ENCODE measurements at places on chromosomes 16 and 17.
A peak's percentile ranks its signal among the peaks of the same experiment; 100 is the strongest.

GRCh38 chr17:20116683-20117309 lies 107.6 kb downstream of the SPECC1 start:
- no peak for DNase-seq

- DNase-seq = no peak
Measured at GRCh38 chr17:80380555-80381002, 34.4 kb upstream of the ENDOV start.

- DNase-seq = no peak
Measured at GRCh38 chr16:6573577-6573976, 759.1 kb upstream of the RBFOX1 start.

DNA sequence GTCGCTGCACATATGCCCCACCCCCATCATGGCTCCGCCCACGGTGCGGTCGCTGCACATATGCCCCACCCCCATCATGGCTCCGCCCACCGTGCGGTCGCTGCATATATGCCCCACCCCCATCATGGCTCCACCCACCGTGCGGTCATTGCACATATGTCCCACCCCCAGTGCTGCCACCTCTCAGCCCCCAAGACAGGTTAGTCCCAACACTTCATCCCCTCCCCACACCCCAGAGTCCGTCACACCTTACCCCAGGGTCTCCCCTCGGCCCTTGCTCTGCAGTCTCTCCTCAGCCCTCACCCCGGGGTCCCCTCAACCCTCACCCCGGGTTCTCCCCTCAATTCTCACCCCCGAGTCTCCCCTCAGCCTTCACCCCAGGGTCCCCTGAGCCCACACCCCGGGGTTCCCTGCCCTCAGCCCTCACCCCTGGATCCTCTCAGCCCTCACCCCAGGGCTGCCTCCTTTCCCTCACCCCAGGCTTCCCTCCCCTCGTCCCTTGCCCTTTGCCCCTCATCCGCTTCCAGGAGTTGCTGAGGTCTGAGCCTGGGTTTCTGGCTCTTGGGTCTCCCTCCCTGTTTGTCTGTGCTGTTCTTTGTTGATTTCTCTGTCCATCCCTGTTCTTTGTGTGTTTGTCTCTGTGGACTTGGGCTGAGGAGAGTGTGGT lies 25.6 kb downstream of the TPSG1 start:
- DNase-seq = no peak

DNA sequence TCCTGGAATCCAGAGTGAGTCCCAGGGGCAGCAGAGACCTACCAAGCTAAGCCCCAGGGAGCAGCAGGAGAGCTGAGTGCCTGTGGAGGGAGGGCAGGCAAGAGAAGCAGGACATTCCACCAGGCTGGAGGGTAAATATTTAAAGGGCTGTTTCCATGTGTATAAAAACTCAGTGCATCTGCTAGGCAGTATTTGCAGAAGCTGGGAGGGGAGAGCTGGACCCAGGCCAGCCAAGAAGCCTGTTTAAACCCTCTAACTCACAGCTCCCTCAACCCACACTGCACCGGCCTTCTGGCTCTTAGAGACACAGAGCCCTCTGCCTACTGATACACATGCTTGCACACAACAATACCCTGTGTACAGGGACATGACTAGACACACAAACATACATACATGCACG lies 22.5 kb upstream of the TMEM132E start:
- no peak for DNase-seq

DNA sequence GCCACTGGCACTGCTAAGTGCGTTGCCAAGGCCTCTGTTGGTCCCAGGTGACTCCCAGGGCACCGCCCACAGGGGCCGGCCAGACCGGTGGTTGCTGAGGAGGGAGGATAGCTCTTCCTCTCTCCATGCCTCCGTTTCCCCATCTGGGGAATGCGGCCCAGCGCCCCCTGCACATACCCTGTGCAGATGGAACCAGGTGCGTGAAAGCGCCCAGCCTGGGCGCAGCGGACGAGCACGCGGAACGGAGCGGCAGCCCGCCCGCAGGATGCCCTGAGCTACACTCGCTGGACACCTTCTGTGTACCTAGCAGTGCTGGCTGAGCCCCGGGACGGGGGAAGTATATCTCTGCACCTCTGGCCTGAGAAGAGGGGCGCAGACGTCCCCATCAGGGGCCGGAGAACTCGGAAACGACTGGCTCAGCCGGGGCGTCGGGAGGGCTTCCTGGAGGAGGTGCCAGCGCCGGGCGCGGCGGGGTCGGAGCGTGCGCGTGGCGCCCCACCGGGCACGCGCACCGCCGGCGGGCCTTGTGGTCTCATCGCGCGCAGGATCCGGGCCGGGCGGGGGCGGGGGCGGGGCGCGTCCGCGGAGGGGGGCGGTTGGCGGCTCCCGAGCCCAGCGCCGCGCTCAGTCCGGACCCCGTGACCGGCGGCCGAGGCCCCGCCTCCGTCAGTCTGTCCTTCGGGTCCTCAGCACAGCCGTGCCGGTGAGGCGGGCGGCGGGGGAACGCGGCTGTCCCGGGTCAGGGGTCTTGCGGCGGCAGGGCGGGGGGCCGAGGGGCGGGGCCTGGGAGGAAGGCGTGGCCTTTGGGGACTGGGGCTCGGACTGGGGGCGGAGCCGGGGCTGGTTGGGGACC lies at the start of the genes CCDC78 and HAGHL:
TSS of gene CCDC78 (minus strand) at position 6 of the 853 bp plus-strand sequence. CDS start 76 bp downstream, outside the sequence.
TSS of gene HAGHL (plus strand) at position 669 of the 853 bp plus-strand sequence. CDS start 404 bp downstream, outside the sequence.
- DNase-seq = no peak

DNA sequence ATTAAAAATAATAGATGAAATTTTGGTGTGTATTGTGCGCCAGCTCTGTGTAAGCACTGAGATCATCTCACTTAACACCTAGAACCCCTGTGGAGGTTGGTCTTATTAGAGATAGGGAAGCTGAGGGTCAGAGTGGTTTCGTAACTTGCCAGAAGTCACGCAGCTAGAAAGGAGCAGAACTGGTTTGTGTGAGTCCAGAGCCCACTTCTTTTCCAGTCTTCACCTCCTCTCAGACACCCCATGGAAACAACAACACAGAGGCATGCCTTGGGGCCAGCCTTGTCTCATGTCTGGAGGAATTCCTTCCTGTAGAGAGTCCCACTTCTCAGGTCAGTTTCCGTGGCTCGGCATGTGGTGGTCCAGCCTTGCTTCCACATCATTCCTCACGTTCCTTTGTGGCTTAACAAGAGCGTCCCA lies 16.5 kb downstream of the YPEL2 start:
- DNase-seq = no peak

- no peak for DNase-seq
Measured at GRCh38 chr17:80243526-80244433, 16.9 kb upstream of the RNF213 start.

GRCh38 chr16:54268340-54268739 lies 18.2 kb downstream of the IRX3 start:
- no peak for DNase-seq

- DNase-seq = no peak
Measured at GRCh38 chr16:3182608-3183444, 5.2 kb upstream of the OR1F1 start.

GRCh38 chr17:77433385-77434135 lies 292.8 kb downstream of the SEC14L1 start:
- DNase-seq = no peak

DNA sequence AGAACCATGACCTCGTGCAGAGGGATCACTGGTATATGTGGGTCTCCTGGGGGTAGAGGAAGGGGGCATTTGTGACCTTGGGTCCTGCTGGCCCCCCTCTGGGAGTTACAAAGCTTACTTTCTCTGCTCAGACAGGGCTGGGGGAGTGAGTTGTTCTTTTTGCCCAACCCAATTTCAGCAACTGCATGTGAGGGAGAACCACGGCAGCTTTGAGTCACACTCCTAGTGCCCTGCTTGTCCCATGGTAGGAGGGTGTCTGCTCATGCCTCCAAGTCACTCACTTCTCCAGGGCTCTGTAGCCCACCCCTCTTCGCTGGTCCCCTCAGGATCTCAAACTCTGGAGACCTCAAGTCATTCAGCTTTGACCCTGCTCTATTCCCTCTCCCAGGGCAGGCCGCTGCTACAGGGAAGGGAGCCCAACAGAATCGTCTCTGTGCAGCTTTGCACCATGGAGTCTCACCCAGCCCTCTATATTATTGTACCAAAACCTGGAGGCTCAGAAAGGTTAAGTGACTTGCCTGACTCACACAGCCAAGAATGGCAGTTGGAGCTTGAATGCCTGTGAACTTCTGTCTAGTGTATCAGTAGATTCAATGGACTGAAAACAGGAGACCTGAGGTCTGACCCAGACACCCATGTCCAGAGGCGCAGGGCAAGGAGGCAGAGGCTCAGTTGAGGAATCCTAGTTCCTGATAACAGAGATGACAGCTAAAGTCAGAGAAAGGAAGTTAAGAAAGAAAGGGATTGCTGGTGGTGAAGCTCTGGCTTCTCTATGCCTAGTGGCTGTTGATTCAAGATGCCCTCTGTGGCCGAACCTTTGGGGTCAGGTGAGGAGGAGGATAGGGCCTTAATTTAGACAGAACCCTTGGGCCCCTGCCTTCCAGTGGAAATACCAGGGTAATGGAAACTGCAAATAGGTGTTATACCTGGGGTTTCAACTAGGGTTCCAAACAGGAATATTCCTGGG lies 14.6 kb upstream of the ETV4 start:
- DNase-seq = no peak

GRCh38 chr17:30393491-30393890 lies 14.8 kb downstream of the CPD start:
- no peak for DNase-seq

DNA sequence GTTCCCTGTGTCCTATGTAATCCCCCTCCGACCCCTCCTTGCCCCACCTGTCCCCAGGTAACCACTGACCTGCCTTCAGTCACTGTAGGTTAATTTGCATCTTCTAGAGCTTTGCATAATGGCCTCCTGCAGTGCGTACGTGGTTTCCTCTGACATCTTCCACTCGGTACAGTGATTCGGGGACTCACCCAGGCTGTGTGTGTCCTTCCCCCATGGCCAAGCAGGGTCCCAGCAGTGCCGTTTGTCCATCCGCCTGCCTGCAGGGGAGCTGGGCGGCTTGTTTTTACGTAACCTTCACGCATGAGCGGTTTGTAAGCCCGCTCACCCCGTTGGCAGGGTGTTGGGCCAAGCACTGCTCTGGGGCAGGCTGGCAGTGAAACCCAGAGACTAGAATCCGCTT lies 7.9 kb downstream of the MAPK8IP3 start:
- no peak for DNase-seq

- DNase-seq = no peak
Measured at GRCh38 chr16:27374221-27374803, 27.7 kb upstream of the IL21R start.

DNA sequence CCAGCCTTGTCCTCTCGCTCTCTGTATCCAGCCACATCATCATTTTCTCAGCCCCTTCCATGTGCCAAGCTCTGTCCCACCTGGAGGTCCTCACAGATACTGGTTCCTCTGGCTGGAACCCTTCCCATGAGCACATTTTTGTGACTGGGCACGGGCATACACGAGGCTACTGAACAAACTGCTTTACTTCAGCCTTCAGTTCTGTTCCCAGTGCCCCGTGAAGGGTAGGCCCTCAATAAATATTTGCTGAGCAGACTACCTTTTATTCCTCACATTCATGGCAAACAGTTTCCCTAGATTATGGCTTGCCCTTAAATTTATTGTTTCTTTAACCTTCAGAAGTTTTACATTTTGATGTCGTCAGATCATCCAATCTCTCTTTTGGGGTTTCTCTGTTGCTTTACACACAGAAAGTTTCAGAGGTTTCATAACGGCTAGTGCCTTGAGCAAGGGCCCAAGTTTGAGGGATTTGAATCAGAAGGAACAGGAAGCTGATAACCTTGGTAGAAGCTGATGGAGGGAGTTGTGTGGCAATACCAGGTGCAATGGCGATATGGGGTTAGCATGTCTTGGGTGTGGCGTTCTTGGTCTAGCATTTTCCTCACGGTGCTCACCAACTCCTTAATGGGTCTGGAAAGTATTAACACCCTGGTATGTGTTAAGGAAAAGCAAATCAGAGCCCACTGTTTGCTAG lies 27.8 kb downstream of the TMEM92 start:
- DNase-seq = no peak

DNA sequence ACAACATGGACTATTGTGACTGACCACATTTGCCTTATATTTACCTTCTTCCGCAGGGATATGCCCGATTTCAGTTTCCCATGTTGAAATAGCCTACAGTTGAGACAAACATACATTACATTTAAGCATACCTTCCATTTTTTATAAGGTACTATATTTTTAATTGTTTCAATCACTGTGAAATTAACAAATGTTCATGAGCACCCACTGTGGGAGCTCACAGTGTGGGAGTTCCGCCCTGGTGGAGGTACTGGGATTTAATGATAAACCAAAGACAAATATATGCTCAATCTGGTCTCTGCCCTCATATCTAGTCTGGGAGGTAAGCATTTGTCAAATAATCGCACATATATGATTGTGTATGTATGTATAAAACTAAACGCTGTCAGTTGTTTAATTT lies 15.8 kb upstream of the TOX3 start:
- no peak for DNase-seq

DNA sequence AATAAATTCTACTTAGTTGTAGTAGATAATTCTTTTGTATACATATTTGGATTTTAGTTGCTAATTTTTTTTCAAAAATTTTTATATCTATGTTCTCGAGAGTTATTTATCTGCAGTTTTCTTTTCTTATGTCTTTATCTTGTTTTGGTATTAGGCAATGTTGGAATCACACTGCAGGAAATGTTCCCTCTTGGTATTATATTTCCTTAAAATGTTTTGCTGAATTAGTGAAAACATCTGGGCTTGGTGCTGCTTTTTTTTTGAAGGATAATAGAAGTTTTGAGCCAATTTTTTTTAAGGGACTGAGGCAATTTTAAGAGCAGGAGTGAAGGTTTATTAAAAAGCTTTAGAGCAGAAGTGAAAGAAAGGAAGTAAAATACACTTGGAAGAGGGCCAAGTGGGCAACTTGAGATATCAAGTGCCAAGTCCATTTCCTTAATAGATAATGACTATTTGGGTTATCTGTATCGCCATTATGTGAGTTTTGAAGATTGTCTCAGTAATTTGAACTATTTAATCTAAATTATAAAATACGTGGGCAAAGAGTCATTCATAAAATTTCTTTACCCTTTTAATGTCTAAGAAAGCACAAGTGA lies 1390.1 kb upstream of the CDH8 start:
- no peak for DNase-seq

DNA sequence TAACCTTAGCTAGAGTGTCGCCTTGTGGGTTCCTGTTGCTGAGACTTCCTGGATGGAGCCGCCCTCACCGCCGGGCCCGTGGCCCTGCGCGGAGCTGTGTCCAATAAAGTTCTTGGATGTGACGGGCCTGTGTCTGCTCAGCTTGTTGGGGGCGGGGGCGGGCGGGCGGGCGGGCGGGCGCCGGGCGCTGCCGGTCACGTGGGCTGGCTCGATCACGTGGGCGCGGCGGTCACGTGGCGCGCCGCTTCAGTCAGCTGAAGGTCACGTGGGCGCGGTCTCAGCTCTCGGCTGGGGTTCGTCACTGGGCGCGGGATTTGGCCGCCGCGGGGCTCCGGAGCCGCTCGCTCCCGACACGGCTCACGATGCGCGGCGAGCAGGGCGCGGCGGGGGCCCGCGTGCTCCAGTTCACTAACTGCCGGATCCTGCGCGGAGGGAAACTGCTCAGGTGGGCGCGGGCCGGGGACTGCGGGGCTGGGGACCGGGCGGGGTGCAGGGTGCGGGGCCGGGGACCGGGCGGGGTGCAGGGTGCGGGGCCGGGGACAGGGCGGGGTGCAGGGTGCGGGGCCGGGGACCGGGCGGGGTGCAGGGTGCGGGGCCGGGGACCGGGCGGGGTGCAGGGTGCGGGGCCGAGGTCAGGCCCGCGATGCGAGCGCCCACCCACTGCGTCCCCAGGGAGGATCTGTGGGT lies at the start of gene AMDHD2:
TSS of gene AMDHD2 (plus strand) at position 275 of the 687 bp plus-strand sequence. CDS start at position 363, 88 bp downstream.
- DNase-seq = peak; percentile 51

Data from epithelial cell of prostate (primary cell).